Right ventricle myocardium superior (tissue), 1 donor: ENCODE measurements at places on chromosomes 1 and 21.
A peak's percentile ranks its signal among the peaks of the same experiment; 100 is the strongest.

DNA sequence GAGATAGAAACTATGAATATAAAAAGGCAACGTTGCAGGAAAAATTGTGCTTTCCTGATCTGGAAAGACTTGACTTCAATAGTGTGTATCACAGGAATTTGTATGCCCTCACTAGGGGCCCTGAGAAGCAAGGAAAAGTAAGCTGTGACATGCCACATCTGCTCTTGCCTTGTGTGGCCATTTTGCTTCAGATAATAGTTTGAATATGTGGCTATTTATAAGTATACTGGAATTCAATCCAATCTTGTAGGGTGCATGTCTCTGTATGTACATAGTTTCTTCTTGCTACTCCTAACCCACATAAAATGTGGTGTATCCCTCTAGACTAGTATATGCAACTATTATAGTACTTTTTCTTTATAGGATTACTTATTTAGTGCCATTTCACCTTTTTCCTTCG, 31.1 kb upstream of the SCYL3 start:
- DNase-seq, result no peak

- no peak for DNase-seq
These were observed 26.6 kb downstream of the FAM78B start for GRCh38 chr1:166140251-166140650.

DNA sequence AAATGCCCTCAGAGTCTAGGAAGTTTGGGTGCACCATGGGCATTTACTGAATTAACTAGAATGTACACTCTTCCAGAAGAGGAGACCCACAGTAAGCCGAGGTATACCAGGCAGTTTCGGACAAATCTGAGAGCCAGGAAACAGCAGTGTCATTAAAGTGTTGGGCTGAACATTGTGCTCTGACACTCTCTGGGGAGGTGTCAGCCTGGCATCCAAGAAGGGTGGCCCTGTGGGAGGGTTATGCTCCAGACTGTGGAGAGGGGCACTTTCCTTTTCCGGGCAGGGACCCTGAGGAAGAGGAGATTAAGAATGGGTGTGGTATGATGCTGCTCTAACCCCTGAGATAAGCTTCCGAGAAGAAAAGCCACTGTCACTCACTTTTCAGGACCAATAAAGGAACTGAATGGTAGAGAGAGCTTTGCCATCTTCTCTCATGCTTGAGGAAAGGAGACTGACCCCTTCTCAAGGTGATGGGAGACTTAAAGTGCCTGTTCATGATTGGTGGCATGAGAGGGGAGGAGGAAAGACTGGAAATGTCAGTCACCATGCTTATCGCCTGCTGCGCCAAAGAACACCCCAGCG, 98.2 kb downstream of the UCK2 start:
- no peak for DNase-seq

- no peak for DNase-seq
These were observed 68.6 kb downstream of the RPAP2 start for GRCh38 chr1:92367496-92367895.

DNA sequence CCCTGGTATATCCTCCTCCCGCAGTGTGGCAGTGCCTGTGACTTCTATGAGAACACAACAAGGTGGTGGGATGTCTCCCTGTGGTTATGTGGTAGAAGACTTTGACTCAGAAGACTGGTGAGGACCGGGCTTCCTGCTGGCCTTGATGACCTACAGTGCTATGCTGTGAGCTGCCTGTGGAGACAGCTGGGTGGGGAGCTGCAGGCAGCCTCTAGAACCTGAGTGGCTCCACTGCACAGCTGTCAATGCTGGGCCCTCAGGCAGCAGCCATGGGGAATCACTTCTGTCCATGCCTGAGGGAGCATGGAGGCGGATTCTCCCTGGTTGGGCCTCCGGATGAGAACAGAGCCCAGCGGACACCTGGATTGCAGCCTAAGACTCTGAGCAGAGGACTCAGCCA, 14.9 kb downstream of the SLC1A7 start:
- DNase-seq, result no peak

GRCh38 chr1:175708787-175709186, 34.6 kb downstream of the TNR start:
- no peak for DNase-seq

DNA sequence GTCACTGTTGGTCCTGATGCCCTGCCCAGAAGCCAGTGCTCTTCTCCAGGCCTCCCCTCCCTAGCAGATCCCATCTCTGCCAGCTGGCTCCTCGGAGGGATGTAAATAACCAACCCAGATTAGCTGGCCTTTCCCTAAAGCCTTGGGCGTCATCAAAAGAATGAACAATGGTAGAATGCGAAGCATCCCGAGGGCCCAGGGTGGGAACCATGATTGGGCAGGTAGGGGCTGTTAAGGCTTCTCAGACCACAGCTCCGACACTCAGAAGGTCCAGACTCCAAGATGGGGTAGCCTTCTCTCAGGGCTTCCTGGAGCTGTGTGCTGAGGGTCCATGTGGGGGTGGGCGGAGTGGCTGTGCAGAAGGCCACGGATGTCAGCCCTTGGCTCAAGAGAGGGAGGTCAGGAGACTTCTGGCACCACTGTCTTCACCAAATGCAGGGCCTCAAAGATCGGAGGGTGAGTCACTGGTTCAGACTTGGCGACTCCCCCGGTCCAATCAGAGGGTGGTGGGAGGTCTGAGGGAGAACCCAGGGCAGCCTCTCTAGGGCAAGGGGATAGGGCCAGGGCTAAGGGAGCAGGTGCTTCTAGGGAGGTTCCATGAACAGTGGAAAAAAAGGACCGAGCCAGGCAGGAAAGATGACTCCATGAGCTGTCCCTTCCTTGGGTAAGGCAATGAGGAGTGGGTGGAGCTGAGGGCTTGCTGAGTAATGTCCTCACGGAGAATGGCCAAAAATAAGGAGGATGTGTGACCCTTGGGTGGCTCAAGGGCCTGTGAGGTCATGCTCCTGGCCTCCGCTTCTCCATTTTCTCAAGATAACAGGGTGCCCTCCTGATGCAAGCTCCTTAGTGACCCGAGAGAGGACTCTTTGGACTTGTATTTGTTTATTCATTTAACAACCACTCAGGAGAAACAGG, 58.4 kb upstream of the EPS8L3 start:
- peak; percentile 65 for DNase-seq

- no peak for DNase-seq
These were observed 1312.2 kb downstream of the PLA2G4A start for GRCh38 chr1:188140958-188141357.
